ENCODE measurements at places on chromosomes 13 and 19.
A peak's percentile ranks its signal among the peaks of the same experiment; 100 is the strongest.

GRCh38 chr13:46160065-46160464 is 21.9 kb downstream of the LCP1 start:
- DNase-seq, result no peak

DNA sequence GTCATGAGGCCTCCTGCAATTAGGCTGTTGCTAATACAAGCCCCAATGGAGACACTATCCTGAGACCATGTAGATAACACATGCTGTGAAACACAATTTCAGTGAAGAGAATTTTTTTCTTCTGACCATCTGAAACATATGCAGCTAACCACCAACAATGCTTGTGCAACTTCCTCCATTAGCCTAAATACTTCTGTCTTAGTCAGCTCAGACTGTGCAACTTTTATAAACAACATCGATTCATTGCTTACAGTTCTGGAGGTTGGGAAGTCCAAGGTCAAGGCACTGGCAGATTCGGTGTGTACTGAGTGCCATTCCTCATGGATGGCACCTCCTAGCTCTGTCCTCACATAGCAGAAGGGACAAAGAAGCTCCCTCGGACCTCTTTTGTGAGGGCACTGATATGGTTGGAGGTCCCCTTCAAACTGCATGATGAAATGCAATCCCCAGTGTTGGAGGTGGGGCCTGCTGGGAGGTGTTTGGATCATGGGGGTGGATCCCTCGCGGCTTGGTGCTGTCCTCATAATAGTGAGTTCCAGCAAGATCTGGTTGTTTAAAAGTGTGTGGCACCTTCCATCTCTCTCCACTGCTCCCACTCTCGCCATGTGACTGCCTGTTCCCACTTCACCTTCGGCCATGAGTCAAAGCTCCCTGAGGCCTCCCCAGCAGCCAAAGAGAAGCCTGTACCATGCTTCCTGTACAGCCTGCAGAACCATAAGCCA is 27.7 kb downstream of the STK24 start:
- no peak for DNase-seq

GRCh38 chr19:3440082-3440481 is 40.2 kb downstream of the SMIM24 start:
- peak; percentile 3 for DNase-seq

DNA sequence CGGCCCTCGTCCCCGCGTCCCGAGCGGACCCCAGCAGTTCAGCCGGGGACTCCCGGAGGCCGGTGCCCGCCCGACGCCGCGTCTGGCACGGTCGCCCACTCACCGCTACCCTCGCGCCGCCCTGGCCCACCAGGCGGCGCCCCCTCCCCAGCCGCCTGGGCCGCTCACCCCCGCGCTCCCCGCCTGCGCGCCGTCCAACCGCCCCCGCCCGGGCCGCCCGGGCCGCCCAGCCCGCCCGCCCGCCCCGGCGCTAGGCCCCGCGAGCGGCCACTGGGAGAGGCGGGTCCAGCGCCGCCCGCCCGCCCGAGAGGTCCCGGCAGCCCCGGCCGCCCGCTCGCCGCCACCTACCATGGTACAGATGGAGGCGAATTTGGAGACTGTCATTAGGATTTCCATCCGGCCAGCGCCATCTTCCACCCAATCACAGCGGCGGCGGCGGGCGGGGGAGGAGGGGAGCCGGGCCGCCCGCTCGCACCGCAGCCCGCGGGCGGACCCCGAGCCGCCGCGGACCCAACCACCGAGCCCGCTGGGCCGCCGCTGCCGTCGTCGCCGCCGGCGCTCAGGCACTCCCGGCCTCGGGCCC is at the start of gene USP12:
Gene USP12, minus strand, starts transcription at position 568 of the 583 bp plus-strand sequence. Its CDS starts 172 bp downstream, at position 396.
- DNase-seq, result peak; percentile 55

DNA sequence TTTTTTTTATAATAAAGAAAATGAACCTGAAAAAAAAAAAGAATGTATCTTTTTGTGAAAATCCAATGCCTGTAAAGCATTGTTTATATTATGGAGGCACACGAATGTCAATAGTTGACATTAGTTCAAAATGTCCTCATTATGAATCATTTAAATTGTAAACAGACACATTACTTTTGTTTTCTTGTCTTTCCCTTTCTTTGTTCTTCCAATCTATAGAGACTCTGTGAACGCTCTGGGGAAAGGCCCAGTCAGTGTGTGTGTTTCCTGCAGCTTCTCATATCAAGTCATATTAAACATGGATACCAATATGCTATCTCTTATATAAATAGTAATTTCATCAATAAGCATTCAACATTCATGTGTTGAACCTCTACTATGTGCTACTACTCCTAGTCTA is 193.1 kb downstream of the KCTD12 start:
- no peak for DNase-seq

GRCh38 chr19:48714759-48715675 is 4.5 kb downstream of the MAMSTR start:
- no peak for DNase-seq

GRCh38 chr19:48795685-48796070 is 15.2 kb downstream of the BCAT2 start:
- no peak for DNase-seq

DNA sequence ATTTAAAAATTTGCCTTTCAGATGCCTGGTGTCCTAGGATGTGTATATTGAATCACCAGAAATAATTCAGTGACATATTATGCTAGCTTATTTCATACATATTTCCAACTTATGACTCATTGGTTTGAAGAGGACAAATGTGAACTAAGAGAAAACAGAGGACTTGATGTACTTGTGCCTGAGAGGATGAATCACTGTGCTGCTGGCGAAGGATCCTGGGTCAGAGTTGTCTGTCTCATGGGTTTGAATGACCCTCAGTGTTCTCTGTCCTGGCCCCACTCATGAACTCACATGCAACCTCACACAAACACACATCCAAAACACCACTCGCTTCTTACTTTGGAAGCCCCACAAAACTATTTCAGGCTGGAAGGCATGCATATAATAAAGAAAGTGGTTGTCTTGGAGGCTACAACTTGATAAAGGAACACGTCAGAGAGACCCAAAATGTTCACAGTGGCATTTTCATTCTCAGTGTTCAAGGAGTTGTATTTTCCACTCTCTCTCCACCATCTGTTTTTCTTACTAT is 129.0 kb upstream of the SPRY2 start:
- DNase-seq, result no peak

All from stimulated activated CD8-positive, alpha-beta memory T cell treated with anti-CD3 and anti-CD28 coated beads, Interleukin-7, amount 100 ng/mL, for 4 hours (primary cell).